ENCODE measurements at places on chromosomes 4 and X.
A peak's percentile ranks its signal among the peaks of the same experiment; 100 is the strongest.

- DNase-seq: no peak
Measured at GRCh38 chr4:121421594-121421993, 40.8 kb upstream of the QRFPR start.

DNA sequence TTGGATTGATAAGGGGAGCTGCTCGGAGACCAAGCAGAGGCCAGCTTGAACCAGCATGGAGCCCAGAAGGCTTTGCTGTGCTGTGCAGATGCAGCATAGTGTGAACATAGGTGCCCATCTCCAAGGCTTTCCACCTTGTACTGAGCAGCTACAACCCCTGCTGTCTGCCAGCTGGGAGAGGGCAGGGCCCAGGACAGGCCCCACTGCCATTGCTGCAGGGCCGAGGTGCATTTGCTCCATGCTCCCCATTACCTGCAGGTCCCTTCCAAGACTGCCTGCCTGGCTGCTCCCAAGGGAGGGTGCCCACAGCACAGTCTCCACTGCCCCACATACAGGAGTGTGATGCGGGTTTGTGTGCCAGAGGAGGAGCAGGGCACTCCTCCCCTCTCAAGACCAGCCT lies 1016.0 kb upstream of the INTU start:
- DNase-seq: no peak

- DNase-seq: no peak
Measured at GRCh38 chr4:37623125-37623524, 63.1 kb downstream of the RELL1 start.

- DNase-seq: no peak
Measured at GRCh38 chrX:22087011-22087557, 55.0 kb downstream of the PHEX start.

DNA sequence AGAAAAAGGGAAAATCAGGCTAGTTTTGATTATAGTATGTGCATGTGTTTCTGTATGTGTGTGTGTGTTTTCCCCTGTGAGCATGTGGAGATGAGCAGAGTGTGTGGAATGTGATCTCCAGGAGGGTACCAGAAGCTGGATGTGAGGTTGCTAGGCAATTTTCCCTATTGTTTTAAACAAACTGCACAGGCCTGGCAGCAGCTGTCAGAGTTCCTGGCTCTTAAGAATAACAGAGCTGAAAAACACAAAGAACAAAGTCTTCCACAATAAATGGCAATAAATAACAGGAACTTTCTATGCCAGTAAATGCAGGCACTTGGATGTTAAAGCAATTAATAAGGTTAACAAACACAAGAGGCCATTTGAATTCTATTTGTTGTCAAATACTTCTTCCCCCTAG lies 344.6 kb upstream of the CTSO start:
- no peak for DNase-seq

DNA sequence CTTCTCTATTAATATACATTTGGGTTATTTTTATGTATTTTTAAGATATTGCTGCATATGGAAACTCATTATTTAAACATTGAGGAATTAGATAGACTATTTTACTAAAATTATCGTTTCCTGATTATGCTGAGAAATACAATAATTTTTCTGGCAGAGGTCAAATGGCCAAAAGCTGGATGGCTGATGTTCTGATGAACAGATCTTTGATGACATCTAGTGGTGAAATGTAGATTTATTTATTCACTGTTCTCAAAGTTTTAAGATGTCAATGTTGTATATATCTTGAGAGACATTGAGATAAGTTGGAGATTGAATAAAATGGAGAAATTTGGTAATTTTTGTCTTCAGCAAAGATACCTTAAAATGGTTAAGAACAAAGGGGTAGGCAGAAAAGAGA lies 96.2 kb downstream of the UGT8 start:
- DNase-seq: no peak

- DNase-seq: no peak
Measured at GRCh38 chrX:15781961-15782699, 8.2 kb upstream of the ZRSR2 start.

DNA sequence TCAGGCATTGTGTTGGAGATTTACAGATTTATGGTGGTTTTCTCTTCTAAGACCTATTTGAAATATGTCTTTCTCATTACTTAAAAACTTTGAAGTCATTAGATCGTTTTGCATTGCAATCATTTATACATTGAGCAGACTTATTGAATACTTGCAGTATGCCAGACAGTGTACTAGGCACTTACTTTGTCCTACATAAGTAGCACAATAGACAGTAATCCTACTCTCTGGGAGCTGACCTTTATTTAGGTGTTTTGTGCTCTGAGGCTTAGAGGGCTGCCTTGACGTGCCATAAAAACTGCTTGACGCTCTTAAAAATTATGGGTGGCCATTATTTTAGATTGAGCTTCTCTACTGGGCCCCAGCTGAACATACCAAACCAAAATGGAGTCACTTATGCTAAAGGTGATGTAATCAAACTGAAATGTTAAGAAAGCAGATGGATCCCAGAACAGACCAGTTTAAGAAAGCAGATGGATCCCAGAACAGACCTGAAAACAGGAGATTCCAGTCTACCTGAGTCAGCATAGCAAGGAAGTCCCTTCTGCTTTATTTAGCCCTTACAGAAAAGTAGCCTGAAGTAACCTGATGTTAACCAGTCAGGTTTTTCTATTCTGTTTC lies 42.4 kb downstream of the PTTG2 start:
- DNase-seq: no peak

GRCh38 chrX:101080326-101081124 lies 1.8 kb downstream of the TMEM35A start:
- no peak for DNase-seq

DNA sequence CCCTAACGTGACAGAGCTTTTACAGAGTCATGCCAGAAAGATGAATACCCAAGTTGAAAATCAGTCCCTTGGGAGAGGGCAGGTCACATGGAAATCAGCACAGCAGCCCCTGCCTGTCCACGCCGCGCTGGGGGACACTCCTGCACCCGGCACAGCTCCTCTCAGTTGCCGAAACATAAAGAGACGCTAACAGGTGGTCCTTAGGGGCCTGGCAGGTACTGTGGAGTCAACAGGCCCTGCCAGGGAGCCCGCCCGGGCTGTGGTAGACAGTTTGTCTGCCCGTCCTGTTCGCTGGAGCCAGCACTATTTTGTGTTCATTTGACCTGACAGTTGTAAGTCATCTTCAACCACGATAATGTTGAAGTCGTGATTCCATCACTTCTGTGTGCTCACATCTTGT lies 30.5 kb downstream of the NELFA start:
- no peak for DNase-seq

DNA sequence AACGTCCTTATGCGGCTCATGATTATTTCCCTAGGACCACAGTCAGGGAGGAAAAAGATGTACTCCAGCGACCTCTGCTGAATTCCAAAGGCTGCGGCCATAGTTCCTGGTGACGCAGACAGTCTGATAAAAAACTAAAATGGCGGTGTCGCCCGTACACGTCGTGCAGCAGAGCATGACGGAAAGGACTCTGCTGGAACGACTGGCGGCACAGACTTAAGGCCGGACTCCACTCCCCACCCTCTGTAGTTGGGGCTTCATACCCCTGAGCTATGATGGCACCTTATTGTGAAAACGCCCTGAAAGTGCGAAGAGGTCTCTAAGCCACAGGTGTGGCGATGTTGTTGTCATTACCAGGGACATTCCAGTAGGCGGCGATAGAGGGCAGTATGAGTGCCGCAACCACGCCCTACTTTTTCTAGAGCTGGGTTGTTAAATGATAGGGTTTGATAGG lies 90.0 kb upstream of the EDA2R start:
- DNase-seq: peak; percentile 13

All from right renal cortex interstitium (tissue), 3 donors.